Caco-2 (cell line): ENCODE measurements at places on chromosomes 2 and 18.

- no peak for DNase-seq
Observed at GRCh38 chr18:46247942-46248341, 143.8 kb downstream of the HAUS1 start.

DNA sequence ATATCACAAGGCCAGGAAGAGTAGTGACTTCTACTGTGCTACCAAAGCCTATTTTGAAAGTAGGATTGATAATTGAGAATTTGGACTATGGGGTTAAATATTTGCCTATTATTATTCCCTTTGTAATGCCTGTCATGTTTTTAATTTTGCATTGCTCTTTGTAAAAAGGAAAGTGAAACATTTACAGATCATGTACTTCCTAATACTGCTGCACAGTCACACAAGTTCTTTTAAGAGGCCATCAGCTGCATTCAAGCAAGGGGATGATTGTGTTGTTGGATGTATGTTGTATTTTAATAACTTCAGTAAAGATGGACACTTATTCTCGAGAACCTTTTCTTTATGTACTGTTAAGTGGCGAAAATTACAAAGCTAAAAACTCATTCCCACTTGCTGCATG lies 70.1 kb downstream of the PLEKHA3 start:
- no peak for DNase-seq

DNA sequence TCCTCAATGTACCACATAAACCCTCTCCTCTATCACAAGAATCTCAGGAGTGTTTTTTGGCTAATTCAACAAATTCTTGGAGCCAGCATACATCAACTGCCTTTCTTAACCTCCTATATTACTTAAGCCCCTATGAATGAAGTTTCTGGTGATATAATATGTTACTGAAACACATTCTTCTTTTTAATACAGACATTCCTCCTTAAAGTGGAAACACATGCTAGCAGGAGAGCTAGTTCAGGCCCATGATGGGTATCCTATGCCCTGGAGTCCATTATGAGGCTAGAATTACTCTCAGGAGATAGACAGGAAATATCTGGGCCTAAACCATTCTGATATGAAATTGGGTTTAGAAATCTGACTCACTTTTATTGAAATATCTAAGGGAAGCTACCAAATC lies 26.6 kb upstream of the RMDN2 start:
- no peak for DNase-seq

DNA sequence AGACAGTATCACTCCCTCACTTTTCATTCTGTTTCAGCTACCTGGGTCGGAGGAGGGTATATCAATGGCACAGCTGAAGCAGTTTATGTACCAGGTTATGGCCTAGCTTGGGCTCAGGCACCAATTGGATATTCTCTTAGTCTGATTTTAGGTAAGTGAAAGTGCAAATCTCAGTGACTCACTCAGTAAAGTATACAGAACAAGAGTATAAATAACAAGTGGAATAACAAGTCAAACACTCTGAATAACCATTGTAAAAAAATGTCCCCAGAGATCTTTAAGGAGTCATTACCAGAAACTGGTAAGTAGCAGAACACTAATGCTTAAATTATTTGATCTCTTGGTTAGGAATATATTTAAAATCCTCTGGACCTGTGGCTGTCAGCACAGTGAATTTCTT lies 5.7 kb downstream of the SLC5A7 start:
- DNase-seq, result no peak

- no peak for DNase-seq
Observed at GRCh38 chr2:149012545-149012944, 26.0 kb upstream of the LYPD6B start.

DNA sequence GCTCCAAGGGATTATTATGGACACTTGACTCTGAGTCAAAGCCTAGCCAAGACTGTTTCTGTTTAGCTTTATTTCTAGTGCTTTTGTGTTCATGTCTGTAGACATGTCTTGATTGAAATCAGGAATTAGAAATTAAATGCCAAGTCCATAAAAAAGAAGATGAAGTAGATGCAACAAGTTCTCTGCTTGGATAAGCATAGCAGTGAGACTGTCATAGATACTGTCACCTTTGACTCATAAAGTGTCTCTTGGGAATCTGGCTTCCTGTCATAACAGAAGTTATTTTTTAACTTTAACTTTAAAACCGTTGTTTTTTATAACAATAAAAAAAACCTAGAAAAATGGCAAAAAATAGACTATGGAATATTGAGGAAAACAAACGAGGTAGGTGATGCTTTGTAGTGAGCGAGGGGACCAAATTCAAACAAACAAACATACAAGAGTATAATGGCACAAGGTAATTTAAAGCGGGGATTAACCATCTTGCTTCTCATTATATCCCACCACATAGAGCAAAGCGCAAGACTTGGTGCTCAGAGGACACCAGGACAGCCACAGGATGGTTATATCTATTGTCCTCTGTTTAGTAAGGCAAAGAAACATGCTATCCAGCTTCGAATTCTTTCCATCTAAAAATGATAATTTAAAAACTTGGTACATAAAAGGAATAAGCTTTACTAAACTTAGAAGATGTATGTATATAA lies 64.6 kb downstream of the CD226 start:
- DNase-seq, result no peak

GRCh38 chr2:238476258-238476657 lies 49.5 kb downstream of the ASB1 start:
- DNase-seq, result no peak

GRCh38 chr2:238925816-238926521 lies 78.1 kb downstream of the TWIST2 start:
- DNase-seq, result no peak

- DNase-seq, result no peak
Observed at GRCh38 chr2:81872006-81872405, 1567.5 kb upstream of the LRRTM1 start.

DNA sequence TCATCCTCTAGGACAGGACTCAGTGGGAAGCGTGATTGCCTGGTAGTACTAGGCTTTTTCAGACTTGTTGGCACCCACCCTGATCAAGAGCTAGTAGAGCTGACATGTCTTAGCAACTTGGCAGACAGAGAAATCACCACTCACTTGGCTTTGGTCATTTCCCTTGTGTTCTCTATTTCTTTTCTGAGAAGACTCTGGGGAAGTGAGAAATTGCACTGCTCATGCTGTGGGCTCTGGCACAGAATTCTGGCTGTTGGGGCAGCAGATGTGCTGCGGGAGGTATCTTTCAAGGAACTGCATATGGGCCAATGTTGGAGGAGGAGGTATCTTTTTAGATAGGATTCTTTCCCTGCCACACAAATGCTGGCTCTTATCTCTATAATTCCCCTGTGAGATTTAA lies 529.1 kb upstream of the MEX3C start:
- DNase-seq, result no peak

GRCh38 chr2:38959938-38960608 lies 70.4 kb downstream of the ARHGEF33 start:
- DNase-seq, result no peak

- DNase-seq, result no peak
Observed at GRCh38 chr2:32847734-32848133, 99.0 kb upstream of the LTBP1 start.

DNA sequence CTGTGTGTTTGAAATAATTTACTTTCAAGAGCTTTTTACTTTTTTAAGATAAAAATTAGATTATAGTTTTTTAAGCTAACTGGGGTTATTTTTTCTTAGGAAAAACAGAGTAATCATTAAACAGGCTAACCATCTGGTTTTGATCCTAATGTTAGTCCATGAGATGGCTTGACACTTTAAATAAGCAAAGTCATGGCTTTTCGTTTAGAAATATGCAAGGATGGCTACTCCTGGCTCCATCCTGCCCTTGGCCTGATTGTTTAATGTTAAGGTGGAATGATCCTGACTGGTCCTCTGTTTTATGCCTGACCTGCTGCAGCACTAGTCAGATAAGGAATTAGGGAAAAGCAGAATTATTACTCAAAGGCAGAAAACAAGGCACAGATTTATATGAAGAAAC lies 39.7 kb upstream of the PNPT1 start:
- no peak for DNase-seq

GRCh38 chr2:220915092-220915623 lies 656.9 kb downstream of the EPHA4 start:
- DNase-seq, result no peak

GRCh38 chr2:196101325-196101991 lies 32.8 kb upstream of the DNAH7 start:
- no peak for DNase-seq

GRCh38 chr2:163877316-163877715 lies 141.5 kb upstream of the FIGN start:
- DNase-seq, result peak; percentile 62

GRCh38 chr2:37201766-37202165 lies 5.5 kb downstream of the CEBPZOS start:
- DNase-seq, result no peak

GRCh38 chr2:45209302-45209701 lies 200.1 kb upstream of the SIX2 start:
- no peak for DNase-seq

DNA sequence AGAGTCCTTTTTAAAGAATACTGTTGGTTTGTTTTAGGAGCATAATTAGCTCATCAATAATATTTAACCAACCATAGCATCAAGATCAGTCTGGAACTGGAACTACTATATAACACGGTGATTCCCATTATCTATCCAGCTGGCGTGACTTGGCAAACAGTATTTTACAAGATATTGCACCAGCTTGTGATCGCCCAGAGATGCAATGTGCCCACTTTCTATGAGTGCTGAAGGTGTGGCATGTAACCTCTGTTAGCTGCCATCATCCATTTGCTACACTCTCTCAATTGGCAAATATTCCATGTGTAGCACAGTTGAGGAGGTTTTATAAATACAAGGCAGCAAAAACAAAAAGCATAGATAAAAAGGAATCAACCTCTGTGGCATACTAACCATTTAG lies 64.9 kb downstream of the FIGN start:
- no peak for DNase-seq

DNA sequence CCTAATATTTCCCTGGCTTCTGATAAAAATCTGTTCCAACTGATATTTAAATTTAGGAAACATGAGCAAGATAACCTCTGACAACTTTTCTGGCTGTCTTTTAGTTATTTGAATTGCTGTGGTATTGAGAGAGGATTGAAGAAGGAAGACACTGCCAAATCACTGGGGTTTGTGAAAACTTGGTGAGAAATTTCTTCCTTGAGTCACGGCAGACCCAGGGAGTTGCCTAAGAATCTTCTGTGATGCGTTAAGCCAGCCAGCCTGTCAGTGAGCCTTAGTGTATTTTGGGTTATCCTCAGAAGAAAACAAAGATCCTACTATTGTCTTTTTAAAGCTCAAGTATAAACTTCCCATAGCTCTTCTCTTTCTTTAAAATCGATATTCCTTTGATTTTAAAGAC lies 17.5 kb upstream of the DOK6 start:
- DNase-seq, result no peak

DNA sequence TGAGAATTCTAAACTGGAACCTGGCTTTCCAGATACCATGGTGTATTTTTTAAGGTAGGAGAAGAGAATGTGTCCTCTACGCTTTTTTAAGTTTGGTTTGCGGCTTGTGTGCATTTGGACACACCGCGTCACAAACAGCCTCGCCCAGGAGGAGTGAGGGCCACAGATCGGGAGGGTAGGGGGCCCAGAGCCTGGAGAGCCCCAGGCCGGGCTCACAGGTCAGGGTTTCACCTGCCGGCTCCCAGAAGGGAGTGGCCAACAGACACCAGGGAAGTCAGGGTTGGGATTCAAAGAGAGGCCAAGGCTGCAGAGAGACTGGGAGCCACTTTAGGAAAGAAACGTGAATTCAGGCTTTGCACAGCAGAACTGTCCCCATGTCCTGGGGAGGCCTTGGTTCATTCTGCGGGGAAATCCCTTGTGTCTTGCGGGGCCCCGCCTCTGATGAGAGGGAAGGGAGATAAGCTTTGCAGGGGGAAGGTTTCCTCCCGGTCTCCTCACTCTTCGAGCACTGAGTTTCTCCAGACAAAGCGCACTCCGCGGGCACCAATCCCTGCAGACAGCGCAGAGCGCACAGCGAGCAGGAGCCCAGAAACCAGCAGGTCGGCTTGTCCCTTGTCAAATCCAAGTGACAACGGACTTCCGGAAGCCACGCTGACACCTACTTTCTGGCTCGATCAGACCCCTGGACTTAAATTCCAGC lies 2.0 kb upstream of the TUBB6 start:
- no peak for DNase-seq

DNA sequence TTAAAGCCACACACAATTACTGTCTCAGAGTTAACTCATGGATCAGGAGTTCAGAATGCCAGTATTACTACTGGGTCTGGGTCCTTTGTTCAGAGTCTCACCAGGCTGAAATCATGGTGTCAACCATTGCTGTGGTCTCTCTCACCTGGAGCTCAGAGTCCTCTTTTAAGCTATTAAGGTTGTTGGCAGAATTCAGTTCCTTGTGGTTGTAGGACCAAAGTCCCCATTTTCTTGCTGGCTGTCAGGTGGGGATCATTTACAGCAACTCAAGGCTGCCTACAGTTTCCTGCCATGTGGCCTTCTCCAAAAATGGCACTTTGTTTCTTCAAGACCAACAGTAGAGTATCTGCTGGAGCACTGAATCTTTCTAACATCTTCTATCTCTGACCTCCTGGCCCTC lies 113.5 kb downstream of the EXOC6B start:
- no peak for DNase-seq

GRCh38 chr2:111052621-111053020 lies 68.1 kb upstream of the BCL2L11 start:
- DNase-seq, result no peak

- no peak for DNase-seq
Observed at GRCh38 chr2:38148501-38148900, 72.5 kb upstream of the CYP1B1 start.

GRCh38 chr2:97953853-97954252 lies 41.9 kb downstream of the TMEM131 start:
- no peak for DNase-seq

GRCh38 chr2:145166731-145167302 lies 646.9 kb upstream of the ZEB2 start:
- no peak for DNase-seq

DNA sequence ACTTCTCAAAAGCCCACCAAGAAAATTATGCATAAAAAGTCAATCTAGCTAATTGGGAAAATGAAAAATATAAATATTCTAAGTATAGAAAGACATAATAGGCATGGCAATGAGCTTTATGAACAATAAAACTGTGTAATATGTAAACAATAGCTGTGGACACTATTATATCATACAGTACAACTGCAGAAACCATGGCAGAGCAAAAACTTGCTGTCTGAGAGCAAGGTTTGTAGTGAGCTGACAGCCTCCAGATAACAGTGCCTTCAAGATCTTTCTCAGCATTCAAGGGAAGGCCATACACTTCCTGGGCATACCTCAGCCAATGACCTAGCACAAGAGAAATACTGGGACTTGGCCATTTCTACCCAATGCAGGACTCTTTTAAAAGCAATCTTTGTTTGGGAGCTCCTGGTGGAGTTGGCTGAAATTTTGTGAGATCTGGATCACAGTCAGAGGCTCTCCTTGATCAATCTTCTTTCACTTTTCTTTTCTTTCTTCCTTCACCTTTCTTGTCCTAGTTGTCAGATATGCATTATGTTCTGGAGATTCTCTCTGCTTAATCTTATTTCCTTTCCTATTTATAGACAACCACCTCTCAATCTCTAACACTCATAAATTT lies 427.2 kb upstream of the UBE2E3 start:
- no peak for DNase-seq

DNA sequence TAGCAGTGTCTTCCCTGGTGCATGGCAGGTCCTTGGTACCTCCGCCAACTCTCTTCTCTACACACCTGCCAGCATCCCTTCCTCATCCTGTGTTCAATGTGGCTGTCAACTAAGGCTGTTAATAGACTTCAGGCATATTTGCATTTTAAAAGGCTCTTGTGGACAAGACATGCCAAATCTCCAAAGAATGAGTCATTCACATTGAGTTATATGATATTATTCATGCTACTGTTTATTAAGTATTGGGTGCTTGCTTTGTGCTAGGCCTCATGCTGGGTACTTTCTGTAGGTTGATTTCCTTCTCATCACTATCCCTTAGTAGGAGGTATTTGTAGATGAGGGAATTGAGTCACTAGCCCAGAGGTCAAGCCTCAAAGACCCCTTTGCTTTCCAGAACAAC lies 5.2 kb downstream of the MYO1B start:
- DNase-seq, result no peak
